T-helper 17 cell (primary cell): ENCODE measurements at places on chromosomes 5 and 9. TPM values are rescaled to one million over a fixed set of nuclear protein-coding genes. Genes with fewer than 3 reads are reported as not detected.

Gene F12
- total RNA-seq = 0.62 TPM

GRCh38 chr5:7325975-7326913 lies 69.7 kb upstream of the ADCY2 start:
- no peaks in the 10 kb centered on the region for H3K4me1 ChIP-seq
- H3K36me3 ChIP-seq = no peaks in the 10 kb centered on the region
- H3K27ac ChIP-seq = no peak overlapping the region
- peaks cover 14% of the 10 kb centered on the region for H3K27me3 ChIP-seq
- no peak for DNase-seq

DNA sequence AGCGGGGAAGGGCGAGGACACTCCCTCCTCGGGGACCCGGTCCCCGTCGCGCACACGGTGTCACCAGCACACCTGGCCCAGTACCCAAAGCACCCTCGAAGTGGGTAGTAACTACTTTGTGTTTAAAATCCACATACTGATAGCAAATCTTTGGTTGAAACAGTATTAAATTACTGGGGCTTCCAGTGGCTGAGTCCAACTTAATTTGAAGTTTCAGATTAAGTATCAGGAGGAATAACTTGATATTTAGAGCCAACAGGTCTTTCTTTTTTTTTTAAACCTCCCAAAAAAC lies 615 bp downstream of the ATG10 start:
- H3K27me3 ChIP-seq = no peaks in the 10 kb centered on the region
- no peak for DNase-seq
- peak overlapping the region; percentile 39 for H3K27ac ChIP-seq
- H3K4me1 ChIP-seq = peaks cover 19% of the 10 kb centered on the region
- peaks cover 4% of the 10 kb centered on the region for H3K36me3 ChIP-seq

DNA sequence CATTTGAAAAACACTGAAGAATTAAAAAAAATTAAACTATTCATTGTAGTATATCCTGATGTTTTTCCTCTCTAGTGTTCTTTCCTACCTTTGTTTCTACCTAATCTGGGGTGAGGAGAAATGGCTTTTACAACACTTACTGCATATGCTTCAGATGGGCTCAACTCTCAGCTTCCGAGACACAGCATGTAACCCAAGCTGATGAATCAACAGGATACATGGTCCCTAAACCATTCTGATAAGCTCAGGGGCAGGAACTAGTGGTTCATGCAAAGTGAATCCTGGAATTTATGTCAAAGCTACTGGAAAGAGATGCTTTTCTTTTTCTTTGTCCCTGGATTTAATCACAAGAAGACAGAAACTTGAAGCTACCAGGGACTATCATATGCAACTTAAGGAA lies 672.5 kb upstream of the RORB start:
- no peak overlapping the region for H3K27ac ChIP-seq
- no peak overlapping the region for H3K4me3 ChIP-seq
- no peaks in the 10 kb centered on the region for H3K27me3 ChIP-seq
- DNase-seq = no peak
- no peaks in the 10 kb centered on the region for H3K4me1 ChIP-seq
- no peaks in the 10 kb centered on the region for H3K36me3 ChIP-seq

DNA sequence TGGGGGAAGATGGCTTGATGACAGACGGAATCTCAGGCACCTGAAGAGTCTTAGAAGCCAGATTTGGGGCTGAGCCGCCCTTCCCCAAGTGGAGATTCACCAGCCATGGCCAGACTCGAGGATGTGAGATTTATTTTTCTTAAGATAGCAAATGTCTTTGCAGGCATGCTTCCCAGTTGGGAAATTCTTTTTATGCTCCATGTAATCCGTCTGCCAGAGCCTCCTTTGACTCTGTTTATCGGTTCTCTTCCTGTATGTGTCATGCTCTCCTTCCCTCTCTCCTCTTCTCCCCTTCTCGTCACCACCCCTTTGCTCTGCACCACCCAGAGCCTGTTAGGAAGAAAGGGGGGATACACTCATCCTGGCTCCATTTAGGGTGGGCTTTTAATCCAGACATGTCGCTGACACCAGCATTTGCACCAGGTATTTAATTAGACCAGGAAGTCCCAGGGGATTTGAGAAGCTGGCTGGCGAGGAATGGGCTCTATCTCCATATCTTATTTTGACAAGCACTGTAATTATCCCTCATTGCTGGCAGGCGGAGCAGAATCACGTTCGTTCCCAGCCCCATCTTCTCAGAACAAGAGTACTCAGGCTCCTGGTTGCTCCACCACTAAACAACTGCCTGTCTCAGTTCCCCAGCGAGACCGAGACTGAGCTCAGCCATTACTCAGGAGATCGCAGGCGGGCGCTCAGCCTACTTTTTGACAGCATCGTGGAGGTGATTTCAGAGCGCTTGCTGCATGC lies 50.9 kb downstream of the KCNIP1 start:
- no peak overlapping the region for H3K4me3 ChIP-seq
- peaks cover 17% of the 10 kb centered on the region for H3K27me3 ChIP-seq
- no peak overlapping the region for H3K27ac ChIP-seq
- DNase-seq = no peak
- H3K4me1 ChIP-seq = no peaks in the 10 kb centered on the region

DNA sequence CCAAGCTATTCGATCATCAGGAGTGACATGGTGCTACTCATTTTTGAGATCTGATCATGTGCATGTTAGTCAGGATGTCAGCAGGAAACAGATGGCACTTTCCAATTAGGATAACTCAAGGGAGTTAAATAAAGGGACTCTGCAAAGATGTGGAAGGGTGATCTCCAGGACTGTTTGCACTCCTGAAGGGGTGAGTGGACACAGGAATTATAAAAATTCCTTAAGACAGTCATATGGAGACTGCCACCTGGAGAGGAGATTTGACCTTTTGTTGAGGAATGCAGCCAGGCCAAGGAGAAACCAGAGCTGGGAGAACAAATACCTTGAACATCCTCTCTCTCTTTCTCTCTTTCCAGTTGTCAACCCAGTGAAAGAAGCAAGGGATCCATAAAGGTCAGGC lies 189.1 kb downstream of the GABRG2 start:
- no peaks in the 10 kb centered on the region for H3K4me1 ChIP-seq
- no peaks in the 10 kb centered on the region for H3K36me3 ChIP-seq
- no peak for DNase-seq

DNA sequence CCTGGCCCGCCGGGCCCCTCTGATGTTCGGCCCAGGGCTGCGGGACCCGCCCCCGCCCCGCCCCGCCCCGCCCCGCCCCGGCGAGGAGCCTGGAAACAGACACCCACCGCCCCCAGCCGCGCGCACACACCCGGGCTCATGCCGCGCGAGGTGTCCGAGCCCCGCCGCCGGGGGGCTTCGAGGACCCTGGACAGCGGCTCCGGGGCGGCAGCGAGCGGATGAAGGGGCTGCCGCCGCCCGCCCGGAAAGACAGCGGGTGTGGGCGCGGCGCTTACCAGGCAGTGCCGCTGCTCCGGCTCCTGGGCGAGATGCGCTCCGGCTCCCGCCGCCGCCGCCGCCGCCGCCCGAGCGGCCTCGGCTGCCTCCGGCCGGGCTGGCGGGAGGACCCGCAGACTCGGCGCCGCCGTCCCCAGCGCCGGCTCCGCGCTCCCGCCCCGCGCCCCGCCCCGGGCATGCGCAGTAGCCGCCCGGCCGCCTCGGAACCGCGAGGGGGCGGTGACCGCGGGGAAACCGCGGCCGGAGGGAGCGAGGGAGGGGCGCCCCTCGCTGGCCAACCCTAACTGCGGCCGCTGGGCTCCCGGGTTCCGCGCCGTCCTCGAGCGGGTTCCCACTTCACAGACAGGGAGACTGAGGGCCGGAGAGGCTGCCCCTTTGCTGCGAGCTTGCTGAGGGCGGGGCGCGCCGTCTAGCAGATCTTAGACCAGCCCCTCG lies at the start of gene GPRIN1:
GPRIN1 (minus strand) TSS at position 433 of the 711 bp plus-strand sequence. CDS start 10,322 bp downstream, outside the sequence.
- peak within 1 kb of the TSS; percentile 97 for H3K4me3 ChIP-seq
- peaks cover 23% of the 10 kb centered on the region for H3K27me3 ChIP-seq

DNA sequence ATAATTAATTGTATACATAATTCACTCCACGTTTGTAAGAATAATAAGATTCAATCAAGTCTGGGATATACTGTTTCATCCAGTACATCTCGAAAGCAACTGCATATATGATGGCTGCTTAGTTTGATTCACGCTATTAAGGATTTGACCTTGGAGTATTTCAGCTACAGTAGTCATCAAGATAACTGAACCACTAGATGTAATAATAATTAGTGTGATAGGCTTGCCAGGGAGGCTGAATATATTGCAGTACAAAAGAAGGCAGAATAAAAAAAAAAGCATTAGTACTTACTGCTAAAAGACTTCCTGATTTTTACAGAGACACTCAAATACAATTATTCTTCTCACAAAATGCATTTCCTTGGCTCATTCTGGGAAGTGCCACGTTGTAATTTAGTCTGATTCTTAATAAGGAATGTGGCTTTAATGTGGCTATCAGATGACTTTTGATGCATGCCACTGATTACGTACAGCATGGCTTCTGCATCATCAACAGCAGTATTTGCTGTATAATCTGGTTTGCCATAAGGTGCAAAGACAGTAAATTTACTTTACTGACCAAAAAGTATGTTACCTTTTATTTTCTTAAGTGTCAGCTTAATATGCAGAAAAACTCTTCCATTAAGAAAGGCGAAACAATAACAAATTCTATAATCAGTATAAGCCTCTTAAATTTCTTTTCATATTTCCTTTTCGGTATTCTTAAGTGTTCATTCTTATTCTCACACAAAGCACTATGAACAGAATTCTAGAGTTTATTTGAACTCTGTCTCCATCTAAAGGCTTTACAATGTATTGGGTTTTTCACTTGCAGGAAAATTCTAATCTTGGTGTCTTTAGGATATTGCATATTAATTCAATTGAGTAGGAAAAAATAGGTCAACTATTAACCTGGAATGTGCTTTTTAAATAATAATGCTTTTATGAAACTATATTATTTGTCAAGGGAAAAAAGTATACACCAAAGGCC lies 166.4 kb downstream of the SLF1 start:
- DNase-seq = no peak
- H3K4me3 ChIP-seq = no peak overlapping the region
- H3K27me3 ChIP-seq = peaks cover 5% of the 10 kb centered on the region
- H3K4me1 ChIP-seq = no peaks in the 10 kb centered on the region
- no peak overlapping the region for H3K27ac ChIP-seq

Gene FIBCD1
- not detected for total RNA-seq

- DNase-seq = no peak
- no peaks in the 10 kb centered on the region for H3K36me3 ChIP-seq
- H3K4me3 ChIP-seq = no peak overlapping the region
- H3K27ac ChIP-seq = no peak overlapping the region
Measured at GRCh38 chr5:4643960-4644359, 496.2 kb upstream of the ADAMTS16 start.

Gene FCN1
- 27.8 TPM for total RNA-seq

Gene COL23A1
- not detected for total RNA-seq

- H3K4me1 ChIP-seq = no peaks in the 10 kb centered on the region
- H3K36me3 ChIP-seq = no peaks in the 10 kb centered on the region
- H3K27ac ChIP-seq = no peak overlapping the region
Measured at GRCh38 chr9:101848485-101848919, 110.1 kb upstream of the GRIN3A start.

- peaks cover 2% of the 10 kb centered on the region for H3K36me3 ChIP-seq
- no peak for DNase-seq
- peaks cover 12% of the 10 kb centered on the region for H3K27me3 ChIP-seq
Measured at GRCh38 chr5:31569068-31569467, 37.0 kb downstream of the C5orf22 start.

Gene CD72
- 3.5 TPM for total RNA-seq

DNA sequence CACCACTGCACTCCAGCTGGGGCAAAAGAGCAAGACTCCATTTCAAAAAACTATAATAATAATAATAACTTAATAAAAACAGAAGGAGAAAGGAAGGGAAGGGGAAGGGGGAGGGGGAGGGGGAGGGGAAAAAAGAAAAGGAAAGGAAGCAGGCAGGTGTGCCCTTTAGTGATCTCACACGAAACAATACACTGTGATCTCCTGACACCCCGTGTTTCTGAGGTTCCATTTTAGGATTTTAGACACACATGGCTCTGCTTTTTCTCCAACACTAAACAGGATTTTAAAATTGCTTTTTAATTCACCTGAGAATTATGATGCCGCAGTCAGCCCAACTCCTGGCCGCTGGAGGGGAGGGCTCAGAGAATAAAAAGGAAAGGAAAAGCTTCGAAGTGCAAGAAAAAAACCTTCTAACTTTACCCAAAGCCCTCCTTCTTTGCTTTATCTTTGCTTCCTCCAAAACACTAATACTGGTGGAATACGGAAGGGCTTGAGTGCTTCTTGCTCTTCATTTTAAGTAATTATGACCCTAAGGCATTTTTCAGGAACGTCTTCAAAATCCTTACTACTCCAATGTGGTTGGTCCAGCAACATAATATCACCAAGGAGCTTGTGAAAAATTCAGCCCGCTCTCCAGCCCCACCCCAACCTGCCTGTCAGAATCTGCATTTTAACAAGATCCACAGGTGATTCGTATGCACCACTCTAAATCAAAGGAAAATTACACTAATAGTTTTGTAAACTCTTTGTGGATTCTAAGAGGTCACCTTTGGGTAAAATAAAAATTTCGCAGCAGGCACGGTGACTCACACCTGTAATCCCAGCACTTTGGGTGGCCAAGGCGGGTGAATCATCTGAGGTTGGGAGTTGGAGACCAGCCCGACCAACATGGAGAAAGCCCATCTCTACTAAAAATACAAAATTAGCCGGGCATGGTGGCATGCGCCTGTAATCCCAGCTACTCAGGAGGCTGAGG lies 66.0 kb downstream of the MYO10 start:
- H3K4me3 ChIP-seq = no peak overlapping the region
- no peak for DNase-seq
- no peak overlapping the region for H3K27ac ChIP-seq
- H3K36me3 ChIP-seq = no peaks in the 10 kb centered on the region

DNA sequence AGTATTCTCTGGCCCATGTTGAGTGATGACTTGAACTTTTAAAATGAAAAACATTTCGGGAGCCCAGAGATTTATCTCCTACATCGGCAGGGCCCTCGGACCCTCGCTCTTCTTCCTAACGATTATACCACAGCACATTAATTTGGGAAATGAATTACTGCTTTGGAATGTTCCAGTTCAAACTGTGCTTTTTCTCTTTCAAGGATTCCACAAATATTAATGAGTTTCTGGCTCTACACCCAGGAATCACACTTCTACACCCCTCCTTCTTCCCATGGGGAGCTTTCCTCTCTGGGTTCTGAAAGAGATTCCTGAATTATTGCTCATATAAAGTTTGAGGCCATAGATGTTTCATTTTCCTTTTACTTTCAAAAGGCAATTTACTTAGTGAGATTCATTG lies 41.2 kb downstream of the NSG2 start:
- H3K27ac ChIP-seq = no peak overlapping the region
- no peak for DNase-seq
- H3K4me1 ChIP-seq = no peaks in the 10 kb centered on the region
- H3K27me3 ChIP-seq = peaks cover 42% of the 10 kb centered on the region
- H3K4me3 ChIP-seq = no peak overlapping the region

GRCh38 chr5:116858705-116859333 lies 284.2 kb upstream of the SEMA6A start:
- no peaks in the 10 kb centered on the region for H3K4me1 ChIP-seq
- no peaks in the 10 kb centered on the region for H3K36me3 ChIP-seq
- DNase-seq = no peak
- no peaks in the 10 kb centered on the region for H3K27me3 ChIP-seq
- no peak overlapping the region for H3K4me3 ChIP-seq
